ENCODE measurements at places on chromosomes 1 and 21.

- DNase-seq = no peak
These were observed 10.9 kb upstream of the BOLA1 start for GRCh38 chr1:149888247-149888998.

DNA sequence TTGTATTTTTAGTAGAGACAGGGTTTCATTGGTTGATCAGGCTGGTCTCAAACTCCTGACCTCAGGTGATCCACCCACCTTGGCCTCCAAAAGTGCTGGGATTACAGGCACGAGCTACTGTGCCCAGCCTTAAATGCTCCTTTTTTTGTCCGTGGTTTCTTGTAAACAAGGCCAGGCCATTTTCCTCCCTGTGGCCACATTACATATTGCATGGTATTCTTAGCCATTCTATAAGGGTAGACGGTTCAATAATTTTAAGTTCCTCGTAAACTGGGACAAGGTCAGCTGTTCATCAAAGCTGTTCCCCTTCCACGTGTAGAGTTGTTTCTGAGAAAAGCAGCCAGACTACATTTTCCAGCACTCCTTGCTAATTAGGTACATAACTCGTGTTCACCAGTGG lies 10.3 kb upstream of the LUZP1 start:
- DNase-seq = no peak

DNA sequence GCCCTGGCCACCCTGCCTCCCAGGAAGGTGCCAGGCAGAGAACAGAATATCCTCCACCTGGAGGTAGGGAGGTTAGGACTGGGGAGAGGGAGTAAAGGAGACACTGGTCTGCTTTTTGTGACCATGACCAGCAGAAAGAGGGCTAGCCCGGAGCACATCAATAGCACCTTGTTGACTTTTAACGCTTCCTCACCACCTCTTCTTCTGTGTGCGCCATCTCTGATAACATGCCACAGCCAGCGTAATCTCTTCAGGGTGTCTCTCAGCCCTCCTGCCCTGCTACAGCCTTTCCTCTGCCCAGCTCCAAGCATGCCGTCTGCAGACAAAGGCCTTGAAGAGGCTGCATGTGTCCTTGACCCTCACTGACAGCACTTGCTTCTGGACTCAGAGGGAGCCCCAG lies 50.9 kb upstream of the GJA5 start:
- DNase-seq = no peak

- no peak for DNase-seq
These were observed 219.4 kb downstream of the SLC35F3 start for GRCh38 chr1:234123867-234124266.

DNA sequence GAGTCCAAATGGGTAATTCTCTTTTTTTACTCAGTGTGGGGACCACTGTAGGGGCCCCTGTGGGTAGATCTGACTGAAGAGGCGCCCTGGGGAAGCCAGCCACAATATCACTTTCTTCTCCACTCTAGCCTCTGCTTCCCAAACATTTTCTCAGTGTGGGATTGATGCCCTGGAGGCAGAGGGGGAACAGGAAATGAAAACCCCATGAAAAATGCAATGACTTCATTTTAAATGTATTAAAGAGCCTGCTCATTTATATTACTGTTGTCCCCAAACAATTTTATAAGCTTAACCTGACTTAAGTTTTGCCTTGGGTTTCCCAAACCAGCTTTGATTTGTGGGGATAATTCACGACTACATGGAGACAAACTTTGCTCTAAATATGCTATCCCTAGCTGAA lies 181.9 kb downstream of the C1orf94 start:
- DNase-seq = no peak

Data from D721Med (cell line).